Upper lobe of right lung (tissue), 1 donor: ENCODE measurements at places on chromosomes 6 and 20. TPM values are rescaled to one million over a fixed set of nuclear protein-coding genes. Genes with fewer than 3 reads are reported as not detected.
A peak's percentile ranks its signal among the peaks of the same experiment; 100 is the strongest.

GRCh38 chr6:81900616-81901015 is 148.1 kb upstream of the TENT5A start:
- peaks cover 10% of the 10 kb centered on the region for H3K4me1 ChIP-seq
- H3K4me3 ChIP-seq = no peak overlapping the region
- no peak overlapping the region for H3K27ac ChIP-seq
- H3K27me3 ChIP-seq = no peaks in the 10 kb centered on the region
- no peaks in the 10 kb centered on the region for H3K36me3 ChIP-seq
- DNase-seq = no peak

DNA sequence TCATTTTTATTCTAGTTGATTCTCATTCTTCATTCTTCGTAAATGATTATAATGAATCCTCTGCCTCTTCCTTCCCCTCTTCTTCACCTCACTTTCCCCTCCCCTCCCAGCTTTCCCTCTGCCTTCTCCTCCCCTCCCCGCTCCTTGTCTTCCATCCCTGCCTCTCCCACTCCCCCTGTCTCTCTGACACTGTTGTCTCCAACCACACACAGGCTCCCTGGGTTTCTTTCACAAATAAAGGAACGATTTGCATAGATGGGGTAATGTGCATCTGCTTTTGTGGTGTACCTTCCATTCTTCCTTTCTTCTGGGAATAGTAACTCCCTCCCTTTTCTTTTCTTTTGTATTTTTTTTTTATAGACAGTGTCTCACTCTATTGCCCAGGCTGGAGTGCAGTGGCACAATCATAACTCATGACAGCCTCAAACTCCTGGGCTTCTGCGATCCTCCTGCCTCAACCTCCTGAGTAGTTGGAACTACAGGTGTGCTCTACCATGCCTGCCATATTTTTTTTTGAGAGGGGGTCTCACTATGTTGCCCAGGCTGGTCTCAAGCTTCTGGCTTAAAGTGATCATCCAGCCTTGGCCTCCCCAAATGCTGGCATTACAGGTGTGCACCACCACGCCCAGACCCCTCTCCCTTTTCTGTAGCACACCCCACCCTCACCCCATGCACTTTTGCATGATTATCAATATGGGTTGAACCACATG is 318.6 kb downstream of the PRKN start:
- H3K36me3 ChIP-seq = no peaks in the 10 kb centered on the region
- no peak overlapping the region for H3K27ac ChIP-seq
- no peaks in the 10 kb centered on the region for H3K4me1 ChIP-seq

DNA sequence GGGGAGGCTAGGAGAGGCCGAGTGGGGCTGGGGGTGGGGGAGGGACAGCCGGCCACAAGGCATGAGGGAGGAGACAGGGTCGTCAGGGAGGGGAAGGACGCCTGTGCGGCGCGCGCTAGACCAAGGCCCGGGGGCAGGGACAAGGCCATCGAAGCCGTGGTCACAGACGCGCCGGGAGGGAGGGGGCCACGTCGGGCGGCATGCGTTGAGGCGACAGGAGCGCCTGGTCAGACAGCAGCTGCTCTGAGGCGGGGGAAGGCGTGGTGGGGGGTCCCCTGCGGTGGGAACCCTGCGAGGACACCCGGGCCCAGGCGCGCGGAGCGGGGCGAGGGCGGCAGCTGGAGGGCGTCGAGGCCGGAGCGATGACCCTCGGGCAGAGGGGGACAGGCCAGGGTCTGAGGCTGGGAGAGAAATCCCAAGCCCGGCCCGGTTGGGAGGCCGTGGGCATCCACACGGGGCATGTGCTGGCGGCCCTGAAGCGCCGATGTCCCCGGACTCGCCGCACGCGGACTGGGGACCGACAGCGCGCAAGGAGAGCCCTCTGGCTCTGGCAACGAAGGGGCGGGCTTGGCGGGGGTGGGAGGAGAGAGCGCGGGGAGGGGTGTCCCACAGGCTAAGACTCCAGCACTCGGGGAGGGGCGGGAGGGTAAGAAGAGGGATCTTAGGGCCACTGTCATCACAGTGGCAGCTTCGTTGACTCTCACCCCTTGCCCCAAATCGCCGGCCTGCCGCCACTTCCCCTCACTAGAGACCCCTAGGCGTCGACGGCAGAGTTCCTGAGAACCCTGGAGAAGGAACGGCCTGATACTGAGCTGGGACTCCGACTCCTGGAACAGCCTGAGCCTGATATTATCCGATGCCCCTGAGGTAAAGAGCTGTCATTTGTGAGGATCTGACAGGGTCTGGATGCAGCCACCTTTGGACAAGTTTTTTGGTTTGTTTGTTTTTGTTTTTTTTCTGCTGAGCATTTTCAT is 5.0 kb downstream of the TMEM239 start:
- DNase-seq = peak; percentile 61
- no peaks in the 10 kb centered on the region for H3K36me3 ChIP-seq
- no peaks in the 10 kb centered on the region for H3K4me1 ChIP-seq
- H3K4me3 ChIP-seq = no peak overlapping the region

LPA gene
- not detected for total RNA-seq

PPIL6 gene
- total RNA-seq = 4.2 TPM

DNA sequence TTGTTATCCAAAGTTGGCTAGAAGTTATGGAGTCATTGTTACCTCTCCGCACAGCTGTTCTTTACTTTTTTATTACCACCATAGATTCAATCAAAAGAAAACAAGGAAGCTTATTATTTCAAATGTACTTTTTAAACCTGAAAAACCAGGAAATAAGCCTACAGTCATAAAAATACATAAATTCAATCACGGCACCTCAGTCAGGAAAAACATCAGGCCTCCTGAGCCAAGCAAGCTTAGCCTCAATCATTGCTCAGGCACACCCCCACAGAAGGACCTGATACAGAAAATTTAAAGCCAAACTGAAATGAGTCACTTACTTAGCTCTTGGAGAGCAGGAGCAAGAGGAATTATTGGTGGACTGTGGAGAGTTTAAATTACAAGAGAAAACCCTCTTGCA is 44.3 kb downstream of the MARCKS start:
- no peaks in the 10 kb centered on the region for H3K36me3 ChIP-seq
- H3K4me1 ChIP-seq = peaks cover 4% of the 10 kb centered on the region
- DNase-seq = no peak
- H3K27ac ChIP-seq = no peak overlapping the region
- no peak overlapping the region for H3K4me3 ChIP-seq
- no peaks in the 10 kb centered on the region for H3K27me3 ChIP-seq

- DNase-seq = no peak
- peak overlapping the region; percentile 25 for H3K27ac ChIP-seq
- no peaks in the 10 kb centered on the region for H3K36me3 ChIP-seq
- no peaks in the 10 kb centered on the region for H3K27me3 ChIP-seq
- no peak overlapping the region for H3K4me3 ChIP-seq
These were observed 4.7 kb upstream of the PBOV1 start for GRCh38 chr6:138222901-138223546.

GRCh38 chr6:111846492-111847409 is 26.5 kb downstream of the FYN start:
- peaks cover 32% of the 10 kb centered on the region for H3K4me1 ChIP-seq
- no peak overlapping the region for H3K4me3 ChIP-seq
- H3K27me3 ChIP-seq = no peaks in the 10 kb centered on the region

DNA sequence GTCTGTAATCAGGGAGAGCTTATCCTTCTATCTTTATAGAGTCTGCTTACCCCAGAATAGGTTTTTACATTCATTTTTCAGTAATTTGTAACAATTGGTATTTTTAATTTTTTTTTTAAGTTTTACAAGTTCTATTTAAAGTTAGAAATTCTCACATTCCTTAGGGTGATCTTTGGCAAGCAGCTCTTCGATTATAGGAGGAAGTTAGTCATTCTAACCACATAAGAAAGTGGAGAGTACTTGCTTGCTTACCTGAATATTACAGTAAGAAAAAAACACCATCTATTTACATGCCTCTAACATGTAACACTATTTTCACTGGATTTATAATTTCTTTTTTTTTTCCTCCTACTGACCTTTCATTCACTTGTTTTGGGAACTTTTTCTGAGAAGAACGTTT is 6.7 kb downstream of the TSHZ2 start:
- H3K4me1 ChIP-seq = no peaks in the 10 kb centered on the region
- H3K4me3 ChIP-seq = no peak overlapping the region
- H3K27me3 ChIP-seq = peaks cover 1% of the 10 kb centered on the region
- no peaks in the 10 kb centered on the region for H3K36me3 ChIP-seq
- no peak overlapping the region for H3K27ac ChIP-seq

MMP24OS gene
- 85.2 TPM for total RNA-seq

DNA sequence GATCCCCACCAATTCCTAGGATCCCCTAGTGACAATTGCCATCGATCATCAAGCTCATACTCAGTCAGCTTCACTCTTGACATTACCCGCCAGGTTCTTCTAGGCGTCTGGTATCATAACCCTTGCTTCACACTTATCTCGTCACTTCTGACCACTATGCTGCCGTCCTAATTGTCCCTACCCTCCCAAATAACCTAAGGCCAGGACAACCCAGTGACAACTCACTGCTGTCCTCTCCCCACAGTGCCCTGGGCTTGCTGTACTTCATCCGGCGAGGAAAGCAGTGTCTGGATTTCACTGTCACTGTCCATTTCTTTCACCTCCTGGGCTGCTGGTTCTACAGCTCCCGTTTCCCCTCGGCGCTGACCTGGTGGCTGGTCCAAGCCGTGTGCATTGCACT is 3.7 kb downstream of the SYS1 start:
- H3K4me3 ChIP-seq = no peak overlapping the region
- H3K36me3 ChIP-seq = peaks cover 45% of the 10 kb centered on the region
- DNase-seq = no peak
- peaks cover 46% of the 10 kb centered on the region for H3K4me1 ChIP-seq

DNA sequence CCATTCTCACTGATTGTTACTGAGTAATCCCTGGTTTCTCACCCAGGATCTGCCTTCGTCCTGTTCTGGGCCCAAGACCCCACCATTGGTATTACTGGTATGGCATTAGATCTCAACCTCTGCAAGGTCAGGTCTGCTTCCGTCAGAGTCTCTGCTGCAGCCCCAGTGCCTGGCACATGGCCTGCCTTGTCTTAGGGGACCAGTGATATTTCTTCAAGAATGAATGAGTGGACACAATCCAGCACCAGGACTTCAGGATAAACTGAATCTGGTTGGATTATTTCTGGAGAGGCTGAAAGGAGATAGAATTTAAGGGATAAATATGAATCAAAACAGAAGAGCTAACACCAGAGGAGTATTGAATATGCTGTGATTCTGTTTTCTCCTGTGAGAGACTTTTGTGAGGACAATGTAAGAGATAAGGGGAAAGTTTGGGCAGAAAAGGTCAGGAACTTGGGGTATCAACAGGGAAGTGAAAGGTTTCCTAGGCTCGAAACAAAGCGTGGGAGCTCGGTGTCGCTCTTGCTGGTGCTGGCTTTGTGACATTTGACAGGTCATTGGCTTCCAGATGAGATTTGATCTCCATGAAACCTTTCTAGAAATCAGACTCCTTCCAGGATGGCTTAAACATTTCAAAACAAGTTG is 53.9 kb downstream of the OSTM1 start:
- no peak overlapping the region for H3K27ac ChIP-seq
- H3K27me3 ChIP-seq = no peaks in the 10 kb centered on the region
- no peak overlapping the region for H3K4me3 ChIP-seq
- no peaks in the 10 kb centered on the region for H3K4me1 ChIP-seq

DNA sequence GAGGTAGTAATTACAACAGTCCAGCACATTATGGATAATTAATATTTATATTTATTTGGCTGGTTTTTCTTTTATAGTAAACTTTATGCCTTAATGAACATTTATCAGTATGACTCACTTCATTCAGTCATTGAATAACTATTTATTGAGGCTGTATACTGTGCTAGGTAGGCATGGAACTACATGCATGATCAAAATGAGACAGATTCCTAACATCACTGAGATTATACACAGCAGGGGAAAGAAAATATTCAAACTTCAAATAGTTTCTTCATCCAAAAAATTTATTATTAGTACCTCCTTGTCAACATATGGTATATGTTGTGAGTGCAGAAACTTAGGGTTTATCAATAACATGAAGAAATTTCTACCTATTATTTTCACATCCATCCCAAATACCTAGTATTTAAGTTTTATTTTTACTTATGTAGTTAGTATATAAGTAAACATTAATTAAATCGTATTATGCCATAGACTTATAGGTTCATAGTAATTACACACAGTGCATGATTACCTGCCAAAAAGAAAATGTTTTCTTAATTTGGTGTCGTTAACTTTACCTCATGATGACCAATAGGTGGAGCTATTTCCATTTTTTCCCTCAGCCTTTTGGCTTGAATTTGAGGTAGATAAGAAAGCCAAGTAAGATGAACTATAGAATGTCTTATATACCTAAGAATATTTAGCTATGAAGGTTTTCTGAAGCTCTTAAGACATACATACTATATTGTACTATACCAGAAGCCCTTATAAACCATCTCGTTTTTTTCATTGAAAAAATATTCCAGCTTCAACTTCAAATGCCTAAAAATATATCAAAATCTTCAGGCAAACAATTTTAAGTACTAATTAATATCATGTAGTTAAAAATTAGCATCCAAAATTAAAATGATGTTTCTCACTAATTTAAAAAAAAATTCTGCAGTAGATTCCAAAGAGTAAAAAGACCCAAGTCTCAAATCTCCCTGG is 12.5 kb upstream of the TMEM30A start:
- H3K36me3 ChIP-seq = no peaks in the 10 kb centered on the region
- no peak overlapping the region for H3K27ac ChIP-seq
- H3K4me1 ChIP-seq = peaks cover 18% of the 10 kb centered on the region
- H3K27me3 ChIP-seq = no peaks in the 10 kb centered on the region

DNA sequence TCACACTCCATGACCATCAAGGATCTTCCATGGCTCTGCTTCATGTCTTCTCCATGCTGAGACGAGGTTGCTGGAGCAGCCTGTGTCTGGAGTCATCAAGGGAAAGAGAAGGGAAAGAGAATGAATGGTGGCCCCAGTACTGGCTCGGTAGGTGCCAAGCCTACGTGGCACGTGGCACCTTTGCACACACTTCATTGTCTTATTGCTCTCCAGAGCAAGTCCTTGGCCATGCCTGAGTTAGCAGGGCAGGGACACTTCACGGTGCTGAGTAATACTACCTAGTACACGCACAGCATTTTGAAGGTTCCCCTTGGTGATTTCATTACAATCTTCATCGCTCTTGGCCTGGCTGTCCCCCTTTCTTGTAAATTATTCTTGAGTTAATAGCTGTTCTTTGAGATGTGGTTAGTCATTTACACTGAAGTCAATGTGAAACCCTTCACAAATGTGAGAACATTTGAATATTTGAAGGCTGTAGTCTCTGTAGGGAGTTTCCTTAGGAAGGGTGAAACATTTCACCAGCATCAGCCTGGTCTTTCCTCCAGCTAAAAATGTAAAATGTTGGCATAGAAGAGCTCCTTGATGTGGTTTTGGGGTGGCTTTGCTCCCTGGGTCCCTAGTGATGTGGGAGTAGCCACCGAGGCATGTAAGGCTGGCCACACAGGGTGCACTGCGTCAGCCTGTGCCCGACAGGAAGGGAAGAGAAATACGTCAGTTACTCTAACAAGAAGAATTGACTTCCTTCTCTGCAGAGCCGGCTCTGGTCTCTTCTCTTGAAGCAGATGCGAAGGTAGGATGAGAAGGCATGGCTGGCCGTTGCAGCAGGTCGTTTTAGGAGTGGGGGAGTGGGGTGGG is at the start of gene SYTL3:
Gene SYTL3 (plus strand): TSS at position 766 of the 855 bp plus-strand sequence. CDS start 13,215 bp downstream, outside the sequence.
- peak within 1 kb of the TSS; percentile 12 for H3K4me3 ChIP-seq
- H3K4me1 ChIP-seq = peaks cover 35% of the 10 kb centered on the region
- peak; percentile 78 for DNase-seq
- no peaks in the 10 kb centered on the region for H3K27me3 ChIP-seq
- H3K27ac ChIP-seq = peak within 1 kb of the TSS; percentile 76
